ENCODE measurements at places on chromosomes 7 and 10.

DNA sequence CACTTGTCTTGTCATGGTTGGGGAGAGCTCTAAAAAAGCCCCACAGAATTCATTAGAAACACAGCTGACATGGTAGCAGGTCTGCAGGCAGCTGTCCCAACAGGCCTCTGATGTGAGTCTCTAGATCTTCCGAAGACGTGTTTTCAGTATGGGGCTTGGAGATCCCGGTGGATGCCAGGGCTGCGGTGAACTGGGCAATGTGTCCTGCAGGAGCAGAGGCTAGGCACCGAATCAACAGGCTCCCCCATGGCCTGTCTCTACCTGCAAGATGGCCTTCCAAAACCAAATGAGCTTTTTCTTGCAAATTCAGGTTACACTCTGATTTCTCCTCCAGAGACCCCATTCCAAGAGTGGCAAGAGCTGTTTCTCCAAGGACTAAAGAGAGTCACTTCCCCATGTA lies 2.9 kb downstream of the CPXM2 start:
- no peak for DNase-seq

DNA sequence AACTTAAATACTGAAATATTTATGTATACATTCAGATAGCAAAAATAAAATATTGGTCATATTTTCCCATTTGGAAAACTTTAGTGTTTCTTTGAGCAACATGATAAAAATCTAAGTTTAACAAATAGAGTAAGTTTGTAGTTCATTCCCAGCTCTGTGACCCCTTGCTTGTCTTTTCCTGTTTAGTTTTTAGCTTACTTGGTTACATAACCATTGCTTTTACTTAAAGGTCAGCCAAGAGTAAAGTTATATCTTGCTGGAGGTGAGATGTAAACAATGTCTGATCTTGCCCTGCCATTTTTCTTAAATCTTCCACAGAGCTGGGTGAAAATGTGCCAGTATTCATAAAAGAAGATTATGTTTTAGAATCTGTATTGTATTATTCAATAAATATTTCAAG lies 46.7 kb upstream of the MDFIC start:
- DNase-seq, result no peak

- DNase-seq, result no peak
Observed at GRCh38 chr10:125221716-125222115, 61.4 kb upstream of the CTBP2 start.

DNA sequence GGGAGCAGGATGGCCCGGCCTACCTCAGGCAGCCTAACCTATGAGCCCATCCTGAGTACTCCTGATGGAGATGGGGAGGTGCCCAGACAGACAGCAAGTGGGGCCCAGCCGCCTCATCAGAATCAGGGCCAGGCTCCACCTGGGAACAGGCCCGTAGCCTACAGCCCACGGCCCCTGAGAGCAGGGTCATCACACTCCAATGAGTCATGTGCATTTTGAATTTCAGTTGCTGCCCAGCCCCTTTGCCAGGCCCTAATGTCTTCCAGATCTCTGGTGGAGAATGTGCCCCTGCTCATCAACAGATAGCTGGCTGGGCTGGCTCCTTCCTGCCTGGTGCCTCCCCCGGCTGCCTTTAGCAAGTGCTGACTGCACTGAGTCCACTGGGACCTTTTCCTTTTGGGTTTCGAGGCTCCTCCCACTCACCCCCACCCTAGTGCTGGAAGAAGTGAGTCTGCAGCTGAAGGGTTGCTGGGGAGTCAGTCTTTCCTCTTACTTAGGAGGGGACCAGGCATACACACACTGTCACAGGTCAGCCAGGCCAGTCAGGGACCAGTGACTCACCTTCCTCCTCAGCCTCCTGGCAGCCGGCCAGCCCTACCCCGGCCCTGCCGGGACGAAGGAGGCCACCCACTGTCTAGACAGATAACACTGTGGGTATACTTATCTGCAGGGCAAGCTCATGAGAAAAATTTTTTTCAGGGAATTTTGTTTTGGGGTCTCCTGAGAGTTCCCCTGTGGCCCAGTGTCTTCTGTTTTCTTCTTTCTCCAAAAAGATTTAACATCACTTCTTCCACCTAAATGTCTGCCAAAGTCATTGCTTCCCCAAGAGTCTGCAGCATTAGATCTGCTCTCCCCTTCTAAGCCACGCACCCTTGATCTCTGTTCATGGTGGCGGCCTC lies 9.1 kb upstream of the ASIC3 start:
- DNase-seq, result peak; percentile 91

- DNase-seq, result no peak
Observed at GRCh38 chr7:480531-481218, 39.0 kb downstream of the PDGFA start.

DNA sequence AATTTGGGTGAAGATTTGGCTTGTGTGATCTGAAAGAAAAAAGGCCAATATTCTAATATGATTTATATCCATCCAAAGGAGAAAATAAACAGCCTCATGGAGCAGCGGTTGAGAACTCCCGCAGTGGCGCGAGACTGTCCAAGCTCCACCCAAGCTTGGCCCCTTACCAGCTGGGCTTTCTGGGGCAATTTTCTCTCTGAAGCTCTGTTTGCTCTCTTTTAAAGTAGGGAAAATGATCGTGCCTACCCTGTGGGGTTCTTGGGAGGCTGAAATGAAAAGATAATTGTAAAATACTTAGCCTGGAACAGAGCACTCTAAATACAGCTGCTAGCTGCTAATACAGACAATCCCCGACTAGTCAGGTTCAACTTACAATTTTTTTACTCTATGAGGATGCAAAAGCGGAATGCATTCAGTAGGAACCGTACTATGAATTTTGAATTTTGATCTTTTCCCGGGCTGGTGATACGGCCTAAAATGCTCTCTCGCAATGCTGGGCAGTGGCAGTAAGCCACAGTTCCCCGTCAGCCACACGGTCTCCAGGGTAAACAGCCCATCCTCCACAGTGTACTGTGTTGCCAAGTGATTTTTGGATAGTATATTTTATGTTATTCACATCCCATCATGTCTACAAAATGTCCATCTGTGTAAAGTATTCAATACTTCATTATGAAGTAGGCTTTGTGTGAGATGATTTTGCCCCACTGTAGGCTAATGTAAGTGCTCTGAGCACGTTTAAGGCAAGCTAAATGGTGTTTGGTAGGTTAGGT lies 137.7 kb downstream of the CHN2 start:
- no peak for DNase-seq

DNA sequence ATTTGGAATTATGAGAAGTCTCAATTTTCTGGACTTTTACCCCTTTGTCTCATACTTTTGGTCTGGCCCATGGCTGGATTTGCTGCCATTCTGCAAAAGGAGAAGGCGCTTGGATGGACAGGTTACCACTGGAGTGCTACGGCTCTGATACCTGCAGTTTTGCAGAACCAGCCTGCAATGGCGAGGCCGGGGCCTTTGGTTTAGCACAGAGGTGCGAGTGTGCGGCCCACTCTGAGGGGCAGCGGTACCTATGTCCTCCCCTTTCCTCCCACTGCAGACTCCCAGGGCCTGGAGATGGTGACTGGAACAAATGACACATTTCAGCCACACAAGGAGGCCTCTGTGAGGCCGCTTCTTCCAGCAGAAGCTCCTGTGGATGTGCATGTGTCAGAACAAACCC lies 11.9 kb downstream of the ZNF777 start:
- no peak for DNase-seq

- DNase-seq, result no peak
Observed at GRCh38 chr7:151243408-151244195, 4.9 kb downstream of the SMARCD3 start.

- DNase-seq, result peak; percentile 84
Observed at GRCh38 chr10:32077896-32078485, 21.8 kb upstream of the KIF5B start.

GRCh38 chr7:150476285-150476684 lies 25.9 kb downstream of the GIMAP8 start:
- DNase-seq, result no peak

DNA sequence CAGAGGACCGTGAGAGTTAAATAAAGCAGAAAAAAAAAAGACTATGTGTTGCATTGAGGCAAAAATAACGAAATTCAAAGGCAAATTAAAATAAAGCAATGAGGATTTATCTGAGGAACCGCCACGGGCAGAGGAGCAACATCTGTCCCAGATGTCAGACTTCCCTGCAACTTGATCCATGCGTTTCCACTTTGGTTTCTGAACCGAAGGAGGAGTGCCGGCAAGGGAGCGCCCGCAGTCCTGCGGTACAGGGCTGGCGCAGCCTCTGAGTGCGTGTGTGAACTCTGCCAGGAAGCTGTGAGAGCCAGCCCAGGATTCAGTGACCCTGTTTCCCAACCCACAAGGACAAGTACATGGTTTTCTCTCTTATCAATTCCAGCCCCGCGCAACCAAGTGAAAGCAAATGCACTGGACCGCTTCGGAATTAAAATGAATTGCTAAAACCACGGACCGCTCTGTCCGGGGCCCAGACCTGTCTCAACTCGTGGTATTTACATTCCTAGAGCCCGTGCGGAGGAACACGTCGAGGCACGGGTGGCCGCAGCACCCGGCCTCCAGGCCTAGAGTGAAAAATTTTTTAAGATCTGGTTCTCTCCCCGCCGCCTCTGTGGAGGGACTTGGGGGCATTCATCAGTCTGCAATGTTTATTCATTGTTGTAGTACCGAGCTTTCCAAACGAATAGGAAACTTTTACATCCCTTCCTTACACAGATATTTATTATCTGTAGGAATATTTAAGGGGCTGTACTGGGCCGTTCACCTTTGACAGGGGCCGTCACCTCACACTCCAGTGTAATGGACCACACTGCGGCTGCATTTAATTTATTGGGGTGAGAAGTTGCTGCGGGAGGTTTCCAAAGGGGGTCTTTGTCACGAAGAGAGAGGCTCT lies 291.5 kb upstream of the NFE2L3 start:
- peak; percentile 47 for DNase-seq

- DNase-seq, result no peak
Observed at GRCh38 chr10:76618171-76618570, 1019.4 kb downstream of the KCNMA1 start.
